ENCODE measurements at places on chromosomes 3 and 15. TPM values are rescaled to one million over a fixed set of nuclear protein-coding genes. Genes with fewer than 3 reads are reported as not detected.

GRM2 gene
- 2.2 TPM for total RNA-seq

RARRES1 gene
- not detected for total RNA-seq

MAP3K13 gene
- 9.2 TPM for total RNA-seq

GRCh38 chr3:101676765-101677435 lies at the start of gene ZBTB11:
ZBTB11 (minus strand) TSS chr3:101677132; CDS start chr3:101676914, 218 bp downstream.
- peak; percentile 100 for DNase-seq

A4GNT gene
- not detected for total RNA-seq

- DNase-seq: no peak
Observed at GRCh38 chr3:68819361-68819760, 113.0 kb downstream of the TAFA4 start.

DNA sequence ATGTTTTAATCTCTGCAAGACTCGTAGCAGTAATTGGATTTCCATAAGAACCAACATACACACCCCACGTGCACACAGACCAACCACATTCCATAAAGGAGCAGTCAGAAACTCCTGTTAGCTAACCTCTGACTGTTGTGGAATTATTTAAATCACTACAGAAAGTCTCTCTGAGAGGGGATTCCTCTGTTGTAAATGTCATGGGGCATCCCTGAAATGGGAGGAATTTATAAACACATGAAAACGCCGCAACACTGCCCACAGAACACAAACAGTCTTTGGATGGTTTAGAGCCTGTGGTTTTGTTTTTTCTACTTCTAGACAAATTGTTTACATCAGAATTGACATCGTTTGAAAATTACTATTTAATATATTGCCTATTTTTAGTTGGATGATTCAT lies 740.1 kb upstream of the GRM7 start:
- no peak for DNase-seq

RTP3 gene
- not detected for total RNA-seq

- no peak for DNase-seq
Observed at GRCh38 chr3:14324224-14324944, 78.0 kb upstream of the SLC6A6 start.

GRCh38 chr3:57434041-57434440 lies 110.1 kb downstream of the DNAH12 start:
- no peak for DNase-seq

SH3BP5 gene
- total RNA-seq: 27.2 TPM

All from T-cell (primary cell).